HCT116 (cell line): ENCODE measurements at places on chromosomes 12 and 14.
A peak's percentile ranks its signal among the peaks of the same experiment; 100 is the strongest.

GRCh38 chr12:80120994-80121393 lies 21.7 kb downstream of the OTOGL start:
- DNase-seq: no peak

DNA sequence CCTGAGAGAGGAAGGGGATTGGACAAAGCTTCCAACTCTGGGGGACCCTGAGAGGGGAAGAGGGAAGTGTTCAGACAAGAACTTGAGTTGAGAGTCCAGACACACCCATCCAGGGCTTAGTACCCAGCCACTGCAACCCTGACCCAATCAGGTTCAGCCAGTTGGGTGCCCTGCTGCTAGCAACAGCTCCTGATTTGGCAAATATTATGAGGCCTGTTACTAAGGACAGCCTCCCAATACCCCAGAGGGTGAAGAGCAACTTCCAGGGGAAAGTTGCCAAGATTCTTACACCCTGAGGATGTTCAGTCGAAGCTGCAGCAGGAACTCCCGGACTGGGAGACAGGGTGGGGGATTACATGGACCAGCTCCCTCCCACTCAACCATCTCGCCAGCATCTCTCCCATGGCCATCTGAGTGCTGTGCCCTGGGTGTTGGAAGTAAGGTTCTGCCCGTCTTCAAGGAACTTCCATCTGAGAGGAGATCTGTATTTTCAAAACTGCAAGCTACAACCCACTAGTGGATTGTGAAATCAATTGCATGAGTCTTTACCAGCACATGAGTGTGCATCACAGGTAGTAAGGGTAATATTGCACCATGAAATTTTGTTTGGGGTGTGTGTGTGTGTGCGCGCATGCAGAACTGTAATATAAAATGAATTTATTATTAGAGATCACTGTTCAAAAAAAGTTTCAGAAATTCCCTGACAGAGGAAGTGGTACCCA lies 11.5 kb upstream of the KRT78 start:
- DNase-seq: no peak

GRCh38 chr14:95516554-95517181 lies at the start of gene SYNE3:
Gene SYNE3 (minus strand): TSS chr14:95516650. CDS start chr14:95475821, 40,829 bp downstream.
- DNase-seq: no peak

GRCh38 chr12:109735051-109735521 lies 21.5 kb downstream of the FAM222A start:
- no peak for DNase-seq

DNA sequence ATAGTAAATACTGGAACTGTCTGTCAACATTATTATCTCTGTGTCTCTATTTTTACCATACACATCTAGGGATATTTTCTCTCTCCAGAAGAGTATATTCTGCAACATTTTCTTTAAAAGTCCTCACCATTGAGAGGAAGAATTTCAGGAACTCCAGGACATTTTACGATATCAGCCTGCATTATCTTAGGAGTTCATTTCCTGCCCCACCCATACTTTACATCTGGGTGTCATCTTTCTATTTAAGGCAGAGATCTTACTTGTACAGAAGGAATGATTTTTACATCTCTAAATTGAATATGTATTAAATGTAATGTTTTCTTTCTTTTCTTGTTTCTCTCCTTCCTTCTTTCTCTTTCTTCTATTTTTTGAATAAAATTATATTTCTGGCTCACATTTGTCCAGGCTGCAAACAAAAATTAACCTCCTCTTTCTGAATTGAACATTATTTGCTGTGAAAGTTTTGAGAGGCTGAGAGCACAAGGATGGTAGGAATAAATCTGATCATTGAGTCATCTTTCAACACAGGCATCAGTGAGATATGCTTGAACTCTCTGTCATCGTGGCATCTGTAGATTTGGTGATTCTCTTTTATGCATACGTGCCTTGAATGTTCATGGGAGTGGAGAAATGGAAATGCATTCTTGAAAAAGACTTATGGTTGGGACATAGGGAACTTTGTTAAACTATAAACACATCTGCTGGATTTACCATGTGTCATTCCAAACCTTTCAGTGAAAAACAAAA lies 753.6 kb downstream of the SLC16A7 start:
- no peak for DNase-seq

- no peak for DNase-seq
Observed at GRCh38 chr12:44347145-44347544, 511.3 kb downstream of the TMEM117 start.

DNA sequence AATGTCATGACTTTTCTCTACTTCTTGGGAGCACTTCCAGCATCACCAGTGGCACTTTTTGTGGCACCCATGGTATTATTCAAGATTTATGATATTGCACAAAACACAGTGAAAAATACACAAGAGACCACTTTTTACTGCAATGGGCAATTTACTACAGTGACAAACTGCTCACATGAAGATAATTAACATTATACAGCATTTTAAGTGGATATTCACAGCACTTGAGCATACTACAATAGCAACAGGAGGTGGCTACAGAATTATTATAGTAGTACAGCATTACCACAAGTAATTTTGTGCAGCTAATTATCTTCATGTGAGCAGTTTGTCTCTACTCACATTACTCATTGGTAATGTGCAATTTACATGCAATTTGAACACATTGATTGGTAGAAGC lies 18.3 kb downstream of the IL26 start:
- no peak for DNase-seq

DNA sequence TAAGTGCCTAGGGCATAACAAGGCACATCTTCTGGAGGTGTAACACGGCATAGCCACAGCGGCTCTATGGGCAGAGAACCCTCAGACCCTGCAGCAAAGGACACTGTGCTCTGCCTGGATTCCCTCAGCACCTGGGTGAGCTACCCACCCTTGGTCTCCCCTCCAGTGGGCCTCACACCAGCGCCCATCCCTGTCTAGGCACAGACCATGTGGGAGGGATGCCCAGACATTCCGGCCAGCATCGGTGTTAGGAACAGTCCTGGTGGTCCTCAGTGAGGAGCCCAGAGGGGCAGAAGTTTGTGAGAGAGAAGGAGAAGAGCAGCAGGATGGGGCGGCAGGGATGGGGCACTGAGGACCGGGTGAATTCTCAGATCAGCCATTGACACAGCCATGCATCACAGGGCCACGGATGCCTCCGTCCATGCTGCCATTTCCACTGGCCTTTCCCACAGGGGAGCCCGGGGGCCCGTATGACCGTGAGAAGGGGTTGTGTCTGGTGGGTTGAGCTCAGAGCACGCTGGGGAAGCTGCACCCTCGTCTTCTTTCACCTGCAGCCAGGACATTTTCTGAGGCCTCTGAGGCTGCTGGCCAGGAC lies 282.7 kb upstream of the SFSWAP start:
- no peak for DNase-seq

GRCh38 chr14:96930526-96930925 lies 133.3 kb downstream of the VRK1 start:
- no peak for DNase-seq

DNA sequence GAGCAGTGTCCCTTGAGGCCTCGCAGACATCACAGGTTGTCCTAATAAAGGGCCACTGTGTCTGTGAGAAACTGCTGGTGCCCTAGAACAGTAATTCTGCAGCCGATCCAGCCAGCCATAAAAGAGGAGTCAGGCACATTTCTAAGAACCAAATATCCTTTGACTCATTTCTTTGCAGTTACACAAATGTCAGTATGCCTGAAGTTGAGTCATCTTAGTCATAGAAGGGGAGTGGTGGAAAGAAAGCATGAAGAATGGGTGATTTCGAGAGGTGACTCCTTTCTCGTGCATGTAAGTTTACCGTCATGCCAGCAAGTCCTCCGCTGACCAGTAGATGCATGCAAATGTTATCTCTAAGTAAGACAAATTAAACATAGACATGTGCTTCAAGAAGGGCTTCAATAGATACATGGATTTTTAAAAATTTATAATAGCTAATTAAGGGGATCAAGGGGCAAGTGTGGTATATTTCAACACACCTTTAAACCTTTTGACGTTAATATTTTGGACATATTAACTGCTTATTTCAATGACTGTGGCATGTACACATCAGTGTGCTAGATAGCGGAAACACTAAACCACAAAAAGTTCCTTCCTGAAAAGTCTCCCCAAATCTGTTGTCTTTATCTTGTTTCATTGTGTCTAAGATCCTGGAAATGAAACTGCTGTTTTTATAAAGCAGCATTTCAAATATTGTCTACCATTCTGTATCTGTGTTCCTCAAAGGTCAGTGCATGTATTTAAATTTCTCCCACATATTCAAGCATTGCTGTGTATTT lies 497.4 kb downstream of the NPAS3 start:
- DNase-seq: no peak

- DNase-seq: no peak
Observed at GRCh38 chr14:74526854-74527585, 33.5 kb downstream of the ISCA2 start.

DNA sequence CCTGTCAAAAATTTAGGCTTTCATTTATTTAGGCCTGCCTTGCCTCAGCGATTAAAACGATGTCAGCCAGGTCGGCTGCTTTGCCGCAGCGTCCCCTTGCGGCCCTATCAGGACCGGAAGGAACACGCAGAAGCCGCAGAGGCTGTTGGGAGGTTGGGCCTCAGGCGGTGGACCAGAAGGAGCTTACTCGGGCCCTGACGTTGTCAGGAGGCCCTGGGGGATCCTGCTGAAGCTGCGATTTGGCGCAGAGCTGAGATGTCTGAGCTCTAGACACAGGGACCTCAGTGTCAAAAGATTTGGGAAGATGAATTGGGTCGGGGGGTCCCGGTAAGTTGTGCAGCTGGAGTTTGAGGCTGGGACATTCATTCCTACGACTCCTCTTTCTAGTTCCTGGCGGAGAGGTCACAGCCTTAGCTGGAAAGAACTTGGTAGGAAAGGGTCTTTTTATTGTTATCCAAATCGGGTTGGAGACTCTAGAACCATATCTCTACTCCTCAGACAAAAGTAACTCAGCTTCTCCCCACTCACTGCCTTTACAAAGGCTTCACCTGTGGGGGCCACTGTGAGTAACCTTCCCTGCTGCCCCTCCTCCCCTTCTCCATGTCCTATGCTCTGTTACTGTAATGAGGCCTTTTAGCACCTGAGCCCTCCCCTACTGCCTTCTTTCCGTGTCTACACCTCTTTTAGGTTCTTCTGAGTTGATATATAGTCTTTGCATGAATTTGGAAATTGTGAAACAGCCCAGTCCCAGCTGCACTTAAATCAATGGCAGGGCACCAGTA lies 6.6 kb upstream of the ABCD2 start:
- DNase-seq: no peak

DNA sequence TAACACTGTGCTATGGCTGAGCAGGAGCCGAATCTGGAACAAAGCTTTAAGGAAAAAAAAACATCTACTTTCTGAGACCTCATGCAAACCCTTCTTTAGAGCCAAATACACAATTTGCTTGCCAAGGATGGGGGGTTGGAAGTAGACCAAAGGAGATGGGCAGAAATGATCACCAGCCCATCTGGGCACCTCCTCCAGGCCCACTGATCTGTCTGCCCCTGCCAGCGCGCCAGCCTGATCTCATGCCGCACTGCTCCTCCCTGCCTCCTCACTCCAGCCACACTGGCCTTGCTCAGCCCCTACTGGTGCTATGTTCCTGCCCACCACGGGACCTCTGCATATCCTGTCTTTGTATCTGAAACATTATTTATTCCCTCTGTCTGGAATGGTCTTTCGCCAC lies 24.8 kb upstream of the RAB35 start:
- DNase-seq: no peak

DNA sequence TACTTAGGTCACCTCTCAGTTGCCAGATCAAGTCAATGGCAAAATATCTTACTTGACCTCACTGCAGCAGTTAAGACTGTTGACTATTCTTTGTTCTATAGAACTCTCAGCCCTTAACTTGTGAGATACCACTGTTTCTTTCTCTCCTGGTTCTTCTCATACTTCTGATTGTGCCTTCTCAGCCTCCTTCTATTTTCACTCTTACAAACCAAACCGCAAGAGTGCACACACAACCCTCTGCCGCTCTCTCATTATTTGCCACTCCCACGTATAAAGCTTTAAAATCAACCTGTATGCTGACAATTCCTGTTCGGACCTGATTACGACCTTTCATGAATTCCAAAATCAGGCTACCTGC lies 4.5 kb downstream of the E2F7 start:
- no peak for DNase-seq

DNA sequence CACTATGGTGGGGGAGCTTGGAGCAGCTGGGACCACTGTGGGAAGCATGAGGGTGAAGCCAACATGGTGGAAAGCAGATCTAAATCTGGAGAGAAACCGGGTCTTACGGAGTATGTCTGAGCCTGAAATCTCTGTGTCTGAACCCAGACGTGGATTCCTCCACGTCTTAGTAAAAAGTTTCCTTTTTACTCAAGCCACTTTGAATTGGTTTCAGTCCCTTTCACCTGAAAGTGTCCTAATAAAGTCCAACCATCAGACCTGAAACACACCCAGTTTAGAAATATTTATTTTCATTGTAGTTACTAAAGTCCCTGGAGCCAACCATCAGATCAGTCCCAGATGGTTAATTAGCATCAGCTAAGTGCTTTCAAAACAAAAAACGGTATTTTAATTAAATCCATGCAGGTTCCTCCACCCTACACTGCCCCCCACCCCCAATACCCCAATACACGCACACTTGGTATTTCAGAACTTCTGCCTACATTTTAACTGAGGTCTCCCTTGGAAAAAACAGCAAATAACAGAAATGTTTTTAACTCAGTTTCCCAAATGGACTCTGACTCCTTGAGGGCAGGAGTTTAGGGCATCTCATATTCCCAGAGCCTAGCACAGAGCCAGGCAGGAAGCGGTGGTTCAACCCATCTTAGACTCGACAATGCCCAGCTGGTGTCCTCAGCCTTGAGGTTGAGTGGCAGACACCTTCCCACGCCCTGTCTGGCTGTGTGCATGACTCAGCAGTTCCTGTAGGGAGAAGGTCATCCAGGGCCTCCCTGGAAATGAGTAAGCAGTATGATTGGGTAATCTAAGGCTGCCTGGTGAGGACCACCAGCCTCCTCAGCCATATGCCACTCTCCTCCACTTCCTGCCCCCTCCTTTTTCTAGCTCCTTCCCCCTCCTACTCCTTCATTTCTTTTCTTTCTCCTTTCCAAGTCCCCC lies 175.8 kb downstream of the TTC8 start:
- peak; percentile 53 for DNase-seq

GRCh38 chr12:76720068-76720467 lies 43.8 kb upstream of the ZDHHC17 start:
- DNase-seq: no peak

GRCh38 chr12:67722296-67722695 lies 73.8 kb downstream of the DYRK2 start:
- DNase-seq: no peak
